Right renal cortex interstitium (tissue), 3 donors: ENCODE measurements at places on chromosomes 5 and 9. TPM values are rescaled to one million over a fixed set of nuclear protein-coding genes. Genes with fewer than 3 reads are reported as not detected.

- no peak for DNase-seq
Measured at GRCh38 chr9:130728721-130729120, 35.1 kb downstream of the EXOSC2 start.

DNA sequence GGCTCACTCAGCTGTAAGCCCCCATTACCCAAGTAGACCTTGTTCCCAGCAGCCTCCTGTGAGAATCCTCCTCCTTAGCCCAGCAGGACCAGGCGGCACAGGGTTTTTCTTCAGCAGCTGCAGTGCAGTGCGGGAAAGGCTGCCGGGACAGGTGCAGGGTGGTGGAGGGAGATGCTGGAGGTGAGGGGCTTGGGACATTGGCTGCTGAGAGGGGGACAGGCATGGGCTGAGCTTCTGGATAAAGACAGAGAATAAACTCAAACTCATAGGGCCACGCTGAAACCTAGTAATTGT, 174.7 kb downstream of the CACNA1B start:
- no peak for DNase-seq

GRCh38 chr5:66338828-66339227, 194.7 kb downstream of the SREK1 start:
- no peak for DNase-seq

- DNase-seq, result no peak
Measured at GRCh38 chr5:16033187-16033925, 146.2 kb downstream of the MARCHF11 start.

- no peak for DNase-seq
Measured at GRCh38 chr9:117835798-117836197, 131.6 kb downstream of the TLR4 start.

DNA sequence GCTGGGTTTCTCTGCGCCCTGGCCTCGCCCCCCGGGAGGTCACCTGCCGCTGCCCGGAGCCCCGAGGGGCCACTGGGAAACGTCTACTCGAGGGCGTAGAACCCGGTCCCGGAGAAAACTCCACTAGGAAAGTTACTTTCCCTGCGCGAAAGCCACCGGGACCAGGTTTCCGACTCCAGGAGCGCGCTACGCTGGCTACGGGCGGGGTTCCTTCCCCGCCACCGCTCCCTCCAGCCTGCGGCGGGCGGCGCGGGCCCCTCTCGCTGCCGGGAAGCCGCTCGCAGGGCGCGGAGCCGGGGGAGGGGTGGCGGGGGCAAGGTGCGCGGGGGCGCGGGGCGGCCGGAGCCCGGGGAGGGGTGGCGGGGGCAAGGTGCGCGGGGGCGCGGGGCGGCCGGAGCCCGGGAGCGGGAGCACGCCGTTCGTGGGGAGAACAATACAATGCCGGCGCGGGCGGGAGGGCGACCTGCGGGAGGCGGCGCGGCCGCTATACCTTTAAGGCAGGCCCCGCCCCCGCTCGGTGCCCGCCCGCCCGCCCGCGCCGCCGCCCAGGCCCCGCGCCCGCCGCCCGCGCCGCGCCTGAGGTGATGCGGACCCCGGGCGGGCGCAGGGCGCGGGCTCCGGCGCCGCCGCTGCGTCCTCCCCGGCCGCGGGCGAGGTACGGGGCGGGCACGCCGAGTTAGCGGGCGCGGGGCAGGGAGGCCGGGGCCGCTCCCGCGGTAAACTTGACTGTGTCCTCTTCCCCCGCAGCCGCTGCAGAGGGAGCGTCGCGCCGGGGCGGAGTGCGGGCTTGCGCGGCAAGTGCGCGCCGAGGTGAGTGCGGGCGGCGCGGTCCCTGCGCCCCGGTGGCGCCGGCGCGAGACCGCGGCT, 278.1 kb downstream of the AOPEP start:
- no peak for DNase-seq

C1QTNF2 gene
- 0.98 TPM for polyA plus RNA-seq

FRRS1L gene
- 2.2 TPM for polyA plus RNA-seq

GRCh38 chr9:34403554-34404380, 27.1 kb upstream of the MYORG start:
- DNase-seq, result no peak

GRCh38 chr9:135357863-135358551, 121.6 kb upstream of the PPP1R26 start:
- DNase-seq, result no peak

GRCh38 chr9:136558373-136558772, 12.5 kb upstream of the NOTCH1 start:
- no peak for DNase-seq
